Cortex of kidney (tissue), 1 donor: ENCODE measurements at places on chromosomes 4 and X.

DNA sequence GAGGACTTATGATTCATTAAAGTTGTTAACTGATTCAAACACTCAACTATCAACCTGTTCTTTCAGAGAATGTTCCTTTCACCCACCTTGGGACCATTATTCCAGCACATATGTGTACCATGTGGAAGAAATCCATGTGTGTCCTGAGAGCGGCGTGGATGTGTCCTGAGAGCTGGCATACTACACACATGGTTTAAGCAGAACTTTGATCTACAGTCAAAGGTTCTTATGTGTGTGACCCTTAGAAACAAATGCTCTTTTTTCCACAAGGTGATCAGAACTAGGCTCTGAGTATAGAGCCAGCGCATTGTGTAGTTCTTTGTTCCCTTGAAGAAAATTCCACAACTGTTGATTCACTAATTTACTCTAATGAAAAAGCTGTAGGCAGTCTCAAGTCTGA is 332.0 kb downstream of the NR3C2 start:
- no peak for DNase-seq

GRCh38 chr4:138816875-138817274 is 198.7 kb upstream of the NOCT start:
- DNase-seq: no peak

- no peak for DNase-seq
Observed at GRCh38 chrX:120672389-120672788, 42.5 kb upstream of the C1GALT1C1 start.

DNA sequence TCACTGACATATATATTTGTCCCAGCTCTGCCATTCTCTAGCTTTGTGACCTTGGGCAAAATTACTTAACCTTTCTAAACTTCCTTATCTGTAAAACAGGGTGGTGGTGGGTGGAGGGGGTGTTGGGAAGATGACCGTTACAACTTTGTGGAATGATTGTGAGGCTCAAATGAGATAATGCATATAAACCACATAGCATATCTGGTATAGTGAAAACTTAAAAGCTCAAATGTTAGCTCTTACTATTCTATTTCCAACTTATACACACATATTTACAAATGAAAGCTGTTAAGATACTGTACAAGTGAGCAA is 52.9 kb upstream of the HPRT1 start:
- DNase-seq: no peak

- DNase-seq: no peak
Observed at GRCh38 chr4:168361365-168362024, 42.9 kb upstream of the DDX60 start.

GRCh38 chr4:114598191-114599121 is at the start of gene UGT8:
Gene UGT8, plus strand, starts transcription at chr4:114598807. Its CDS starts 24,074 bp downstream, at chr4:114622881.
- DNase-seq: no peak

DNA sequence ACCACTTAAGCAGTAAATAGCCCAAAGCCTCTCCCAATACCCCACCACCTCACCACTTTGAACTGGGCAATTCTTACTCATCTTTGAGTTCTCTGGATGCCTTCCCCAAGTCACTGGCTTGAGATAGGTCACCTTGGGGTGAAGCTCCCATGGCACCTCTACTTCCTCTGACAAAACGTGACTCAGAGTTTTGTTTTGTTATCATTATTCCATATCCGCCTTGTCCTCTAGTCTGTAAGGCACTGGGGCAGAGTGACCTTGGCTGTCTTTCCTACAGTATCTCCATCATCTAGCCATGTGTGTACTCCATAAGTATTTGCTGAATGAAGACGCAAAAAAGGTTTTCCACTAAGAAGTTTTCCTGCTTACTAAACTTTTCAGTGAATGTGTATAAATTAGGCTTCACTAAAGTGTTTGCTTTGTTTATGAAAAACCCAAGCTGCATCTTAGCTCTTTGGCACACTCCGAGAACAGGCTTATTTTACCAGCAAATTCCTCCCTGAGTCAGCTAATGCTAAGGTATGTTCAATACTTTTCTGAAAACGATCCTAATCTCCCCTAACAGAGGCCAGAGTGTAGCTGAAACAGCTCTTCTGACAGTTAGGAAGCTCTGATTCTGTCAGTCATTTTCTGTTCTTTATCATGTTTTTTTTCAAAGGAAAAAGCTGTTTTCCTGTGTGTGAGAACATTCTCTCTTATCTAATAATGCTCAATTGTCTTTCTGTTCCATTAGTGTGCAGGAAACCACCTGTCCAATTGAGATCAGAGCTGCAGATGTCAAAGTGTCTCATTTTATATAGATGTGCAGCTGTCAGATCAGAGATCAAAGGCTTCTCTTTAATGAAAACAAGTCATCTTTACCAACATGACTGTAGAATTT is 30.2 kb upstream of the TSPAN5 start:
- DNase-seq: no peak

DNA sequence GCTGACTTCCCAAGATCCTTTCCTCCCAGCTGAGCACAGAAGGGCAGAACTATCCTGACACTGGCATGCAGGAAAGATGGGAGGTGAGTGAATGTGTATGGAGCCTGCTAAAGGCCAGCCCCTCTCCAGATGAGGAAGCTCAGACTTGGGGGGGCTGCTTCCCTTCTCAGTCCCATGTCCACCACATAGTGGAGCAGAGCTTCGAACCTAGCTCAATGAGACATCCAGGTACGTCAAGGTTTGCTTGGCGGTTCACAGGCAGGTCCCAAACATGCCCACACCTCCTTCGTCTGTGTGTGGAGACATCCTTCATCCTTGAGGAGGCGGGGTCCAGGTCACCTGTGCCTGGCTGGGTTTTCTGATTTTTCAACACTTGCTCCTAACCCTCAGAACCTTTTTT is 31.3 kb downstream of the ACSL1 start:
- DNase-seq: no peak

GRCh38 chrX:124117325-124117724 is 155.8 kb downstream of the STAG2 start:
- no peak for DNase-seq

DNA sequence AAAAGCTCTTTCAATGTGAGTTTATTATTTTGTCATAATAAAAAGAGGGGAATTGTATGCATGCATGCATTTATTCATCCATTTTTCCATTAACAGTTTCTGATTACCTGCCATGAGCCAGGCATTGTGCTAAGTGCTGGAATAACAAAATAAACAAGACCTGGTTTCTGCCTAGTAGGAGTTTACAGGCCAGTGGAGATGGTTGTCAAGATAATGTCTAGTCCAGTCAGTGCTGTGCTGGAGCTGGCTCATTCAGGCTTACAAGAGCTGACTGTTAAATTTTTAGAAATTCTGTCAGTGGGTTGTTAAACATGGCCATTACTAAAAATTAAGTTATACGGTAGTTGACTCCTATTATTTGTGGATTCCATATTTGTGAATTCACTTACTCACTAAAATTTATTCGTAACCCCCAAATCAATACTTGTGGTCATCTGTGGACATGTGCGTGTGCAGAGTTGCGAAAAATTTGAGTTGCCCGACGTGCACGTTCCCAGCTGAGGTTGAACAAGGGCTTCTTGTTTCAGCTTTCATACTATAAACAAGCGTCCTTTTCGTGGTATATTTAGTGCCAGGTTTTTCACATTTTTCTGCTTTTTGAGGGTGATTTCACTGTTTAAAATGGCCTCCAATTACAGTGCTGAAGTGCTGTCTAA is 172.3 kb upstream of the RPS6KA3 start:
- DNase-seq: no peak

GRCh38 chr4:5979981-5980380 is 38.2 kb downstream of the C4orf50 start:
- no peak for DNase-seq

GRCh38 chr4:18127030-18127429 is 105.5 kb upstream of the LCORL start:
- DNase-seq: no peak

DNA sequence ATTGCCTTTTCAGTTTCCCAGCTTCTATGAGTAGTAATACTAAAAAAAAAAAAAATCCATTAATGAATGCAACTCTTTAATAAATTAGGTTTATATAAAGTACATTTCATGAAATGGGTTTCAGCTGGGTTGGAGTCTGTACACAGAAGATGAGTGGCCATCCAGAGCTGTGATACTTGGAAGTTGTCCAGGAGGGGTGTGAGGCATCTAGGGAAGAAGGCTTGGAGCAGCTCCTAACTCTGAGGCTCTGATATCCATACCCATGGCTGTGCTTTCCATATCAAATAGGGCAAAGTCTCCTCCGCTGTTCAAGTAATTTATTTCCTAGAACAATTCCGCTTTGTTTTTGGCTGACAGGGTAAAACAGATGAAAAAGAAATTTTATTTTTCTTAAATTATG is 423.3 kb upstream of the TENM3 start:
- no peak for DNase-seq

GRCh38 chrX:107579956-107580355 is 48.4 kb upstream of the PRPS1 start:
- no peak for DNase-seq

DNA sequence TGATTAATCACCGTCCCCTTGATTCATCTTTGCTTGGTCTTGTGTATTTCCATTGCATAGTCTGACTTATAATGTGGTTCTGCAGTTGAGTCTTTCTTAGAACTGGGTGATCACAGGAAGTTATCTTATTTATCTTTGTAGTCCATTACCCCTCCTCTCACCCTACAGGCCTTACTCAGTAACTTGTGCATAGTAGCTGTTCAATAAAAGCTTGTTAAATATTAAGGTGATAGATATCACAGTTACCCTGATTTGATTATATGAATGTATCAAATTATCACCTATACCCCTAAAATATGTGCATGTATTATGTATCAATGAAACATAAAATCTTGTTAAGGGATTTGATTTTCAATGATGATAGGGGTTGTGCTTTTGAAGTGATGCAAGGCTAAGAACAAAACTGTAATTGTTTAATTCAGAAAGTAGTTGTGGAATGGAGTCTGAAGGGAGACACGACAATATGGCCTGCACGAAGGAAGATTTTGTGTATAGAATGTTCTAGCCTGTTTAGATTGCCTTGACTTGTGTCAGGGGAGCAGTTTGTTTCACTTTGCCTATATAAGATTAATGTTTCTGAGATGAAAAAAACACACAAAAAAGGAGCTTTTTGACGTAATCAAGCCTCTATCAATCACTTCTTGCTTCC is 132.4 kb upstream of the LIMCH1 start:
- no peak for DNase-seq

- DNase-seq: no peak
Observed at GRCh38 chr4:62208921-62209320, 1008.8 kb downstream of the ADGRL3 start.

DNA sequence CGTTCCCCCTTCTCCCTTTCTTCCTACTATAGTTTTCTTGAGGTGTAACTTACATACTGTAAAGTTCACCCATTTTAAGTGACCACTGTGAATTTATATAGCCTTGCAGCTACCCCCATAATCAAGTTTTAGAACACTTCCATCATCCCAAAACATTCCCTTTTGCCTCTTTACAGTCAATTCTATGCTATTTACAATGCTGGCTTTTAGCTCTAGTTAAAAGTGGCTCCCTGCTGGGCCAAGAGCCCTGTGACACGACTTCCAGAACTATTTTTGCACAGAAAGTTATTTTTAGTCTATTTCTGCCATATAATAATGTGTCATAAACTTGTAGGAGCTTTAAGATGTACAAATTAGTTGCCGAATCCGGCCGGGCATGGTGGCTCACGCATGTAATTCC is 26.9 kb downstream of the MAP7D2 start:
- DNase-seq: no peak

- no peak for DNase-seq
Observed at GRCh38 chrX:19639813-19640462, 124.6 kb upstream of the MAP3K15 start.

GRCh38 chr4:137896221-137896737 is 345.9 kb downstream of the SLC7A11 start:
- DNase-seq: no peak

- DNase-seq: no peak
Observed at GRCh38 chrX:8743126-8743732, 11.3 kb upstream of the ANOS1 start.

DNA sequence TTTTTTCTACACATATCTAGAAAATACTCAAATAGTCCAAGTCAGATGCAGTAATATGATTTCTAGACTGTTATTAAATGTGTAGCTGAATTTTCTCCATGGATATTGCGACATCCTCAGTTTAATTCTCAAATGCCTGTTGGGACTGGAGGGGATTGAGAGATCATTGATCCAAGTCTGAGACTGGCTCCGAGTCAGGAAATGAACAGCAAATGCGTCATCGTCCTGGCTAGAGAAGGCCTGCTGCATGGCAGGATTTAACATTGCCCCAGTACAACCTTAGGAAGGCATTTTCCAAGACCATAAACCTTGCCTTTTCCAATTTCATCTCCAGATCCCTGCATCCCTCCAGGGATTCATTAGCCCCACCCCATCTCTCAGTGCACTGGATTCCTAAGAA is 56.6 kb upstream of the SLC6A14 start:
- no peak for DNase-seq

DNA sequence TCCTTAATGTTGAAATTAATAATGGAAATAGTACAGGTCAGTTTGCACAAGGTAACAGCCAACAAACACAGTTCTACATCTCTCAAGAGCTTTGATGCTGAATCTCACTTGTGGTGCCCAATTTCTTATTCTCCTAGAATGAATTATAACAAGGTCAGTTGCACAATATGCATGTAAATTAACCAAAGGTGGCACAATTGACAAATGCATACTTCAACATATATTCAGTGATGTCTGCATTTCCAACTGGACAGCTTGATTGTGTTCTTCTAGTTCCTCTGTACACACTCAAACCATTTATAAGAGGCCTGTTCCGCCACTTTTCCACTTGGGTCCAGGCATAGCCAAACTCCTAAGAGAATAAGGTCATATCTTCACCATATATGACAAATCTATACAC is 210.3 kb upstream of the EPHA5 start:
- DNase-seq: no peak

- DNase-seq: no peak
Observed at GRCh38 chr4:5874811-5875449, 18.0 kb downstream of the CRMP1 start.

DNA sequence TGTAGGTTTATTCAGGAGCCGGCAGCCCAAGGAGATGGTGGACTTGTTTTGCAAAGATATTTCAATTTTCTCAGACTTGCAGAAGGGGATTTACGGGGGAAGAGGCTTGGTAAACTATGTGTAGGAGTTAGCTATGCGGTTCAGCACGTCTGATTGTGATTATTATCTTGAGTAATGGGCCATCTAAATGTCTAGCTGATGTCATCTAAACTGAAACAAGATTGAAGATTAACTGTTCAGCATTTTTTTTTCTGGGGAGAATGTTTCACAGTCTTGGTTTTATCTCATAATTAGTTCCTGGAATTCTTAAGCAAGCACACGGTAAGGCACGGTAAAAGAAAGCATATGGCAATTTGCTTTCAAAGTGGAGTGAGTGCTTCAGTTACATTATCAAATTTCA is 207.3 kb upstream of the CXorf51B start:
- DNase-seq: no peak

DNA sequence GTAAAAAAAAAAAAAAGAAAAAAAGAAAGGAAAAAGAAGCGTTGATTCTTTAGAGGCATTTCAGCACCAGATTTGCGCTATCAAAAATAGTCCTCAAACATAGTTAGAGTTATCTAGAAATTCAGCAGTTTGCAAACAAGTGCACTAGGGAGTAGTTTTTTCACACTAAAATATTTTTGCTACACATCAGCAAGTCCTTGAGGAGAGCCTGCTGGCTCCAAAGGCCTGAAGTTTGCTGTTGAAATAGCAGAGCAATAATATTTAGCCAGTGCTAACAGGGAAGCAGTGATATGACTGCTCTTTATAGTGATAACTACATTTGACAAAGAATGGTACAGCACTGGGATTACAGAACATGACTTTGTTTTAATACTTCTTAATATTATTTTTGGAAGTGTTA is 472.2 kb downstream of the PCDH7 start:
- DNase-seq: no peak
